ENCODE measurements at places on chromosomes 5 and 9. TPM values are rescaled to one million over a fixed set of nuclear protein-coding genes. Genes with fewer than 3 reads are reported as not detected.

Gene FAM81B
- total RNA-seq = not detected

Gene HINT1
- total RNA-seq = 97.4 TPM

Gene LRRC19
- not detected for total RNA-seq

Gene PDLIM7
- 73.0 TPM for total RNA-seq

Gene ARID3C
- 0.51 TPM for total RNA-seq
